Endothelial cell of coronary artery (primary cell): ENCODE measurements at places on chromosomes 7 and 10. TPM values are rescaled to one million over a fixed set of nuclear protein-coding genes. Genes with fewer than 3 reads are reported as not detected.

Gene AEBP1
- total RNA-seq, result 3.3 and 11.5 TPM in 2 replicates

Gene SPDYE2
- not detected in 2 replicates for total RNA-seq

Gene INPP5A
- 22.4 and 27.1 TPM in 2 replicates for total RNA-seq

Gene CYP2C9
- not detected in 2 replicates for total RNA-seq

Gene HABP2
- not detected in 2 replicates for total RNA-seq

Gene MARVELD1
- total RNA-seq, result 11.2 and 12.5 TPM in 2 replicates

Gene TCAF2
- total RNA-seq, result 5.2 and 12.4 TPM in 2 replicates

Gene PRKCQ
- total RNA-seq, result 0.75 and 0.81 TPM in 2 replicates

Gene IFIT3
- 1.7 and 3.5 TPM in 2 replicates for total RNA-seq

Gene ITPRID1
- not detected in 2 replicates for total RNA-seq

Gene SLC13A1
- not detected in 2 replicates for total RNA-seq

Gene SLC26A5
- total RNA-seq, result not detected in 2 replicates

Gene RINT1
- total RNA-seq, result 9.6 and 12.3 TPM in 2 replicates

Gene DBF4
- total RNA-seq, result 10.3 and 15.7 TPM in 2 replicates

Gene ACTA2
- 8.1 and 140 TPM in 2 replicates for total RNA-seq

Gene HYAL4
- under 0.01 TPM in 1 of 2 replicates, not detected in the other for total RNA-seq

Gene MRLN
- not detected in 2 replicates for total RNA-seq

Gene OR2A42
- total RNA-seq, result 0.09 TPM in 1 of 2 replicates, not detected in the other

Gene KCNH2
- under 0.01 TPM in 1 of 2 replicates, not detected in the other for total RNA-seq

Gene PUS7
- 26.5 and 27.2 TPM in 2 replicates for total RNA-seq

Gene NRP1
- 204 and 265 TPM in 2 replicates for total RNA-seq

Gene H2BK1
- not detected in 2 replicates for total RNA-seq

Gene UCN3
- total RNA-seq, result not detected in 2 replicates

Gene ADRA2A
- total RNA-seq, result 0.09 and 0.18 TPM in 2 replicates

Gene CCDC3
- 0.28 and 2.2 TPM in 2 replicates for total RNA-seq
